ENCODE measurements at places on chromosomes 2 and 18. TPM values are rescaled to one million over a fixed set of nuclear protein-coding genes. Genes with fewer than 3 reads are reported as not detected.

HAAO gene
- 2.9 TPM for total RNA-seq

INHBB gene
- 1.2 TPM for total RNA-seq

NXPH2 gene
- not detected for total RNA-seq

GRCh38 chr2:133937669-133938068, 316.2 kb upstream of the MGAT5 start:
- peak; percentile 77 for DNase-seq

GRCh38 chr18:70280007-70280925, 8.6 kb upstream of the SOCS6 start:
- DNase-seq = no peak
